Right atrium auricular region (tissue), 2 donors: ENCODE measurements at places on chromosomes 5 and 9. TPM values are rescaled to one million over a fixed set of nuclear protein-coding genes. Genes with fewer than 3 reads are reported as not detected.

The SLCO6A1 gene
- total RNA-seq, result not detected

The SLC22A4 gene
- total RNA-seq, result 1.5 TPM

The SPAAR gene
- total RNA-seq, result 3.8 TPM

The HMMR gene
- 0.43 TPM for total RNA-seq

The PRKACG gene
- total RNA-seq, result not detected

The GPSM1 gene
- total RNA-seq, result 39.4 TPM

The PSAT1 gene
- 0.31 TPM for total RNA-seq

The PCDHGB5 gene
- total RNA-seq, result 9.7 TPM
